Stimulated activated CD4-positive, alpha-beta T cell treated with anti-CD3 and anti-CD28 coated beads, Interleukin-4, amount 100 ng/mL, for 48 hours (primary cell): ENCODE measurements at places on chromosomes 16 and 17.

GRCh38 chr17:63421681-63422645 lies 24.1 kb downstream of the CYB561 start:
- no peak for DNase-seq

DNA sequence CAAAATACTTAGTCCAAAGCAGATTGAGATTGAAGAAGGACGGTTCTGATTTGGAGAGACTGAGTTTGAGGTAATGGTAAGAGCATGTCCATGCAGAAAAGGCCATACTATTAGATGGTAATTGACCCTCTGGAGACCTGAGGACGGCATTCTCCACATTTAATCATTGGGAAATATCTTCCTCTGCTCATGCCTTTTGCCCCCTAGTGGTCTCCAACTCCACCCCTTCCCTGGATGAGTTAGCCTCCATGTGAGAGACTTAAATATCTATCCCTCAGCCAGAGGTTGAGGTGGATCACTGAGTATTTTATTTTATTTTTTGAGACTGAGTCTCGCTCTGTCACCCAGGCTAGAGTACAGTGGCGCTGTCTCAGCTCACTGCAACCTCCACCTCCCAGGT lies 10.4 kb upstream of the OR3A1 start:
- DNase-seq: no peak

DNA sequence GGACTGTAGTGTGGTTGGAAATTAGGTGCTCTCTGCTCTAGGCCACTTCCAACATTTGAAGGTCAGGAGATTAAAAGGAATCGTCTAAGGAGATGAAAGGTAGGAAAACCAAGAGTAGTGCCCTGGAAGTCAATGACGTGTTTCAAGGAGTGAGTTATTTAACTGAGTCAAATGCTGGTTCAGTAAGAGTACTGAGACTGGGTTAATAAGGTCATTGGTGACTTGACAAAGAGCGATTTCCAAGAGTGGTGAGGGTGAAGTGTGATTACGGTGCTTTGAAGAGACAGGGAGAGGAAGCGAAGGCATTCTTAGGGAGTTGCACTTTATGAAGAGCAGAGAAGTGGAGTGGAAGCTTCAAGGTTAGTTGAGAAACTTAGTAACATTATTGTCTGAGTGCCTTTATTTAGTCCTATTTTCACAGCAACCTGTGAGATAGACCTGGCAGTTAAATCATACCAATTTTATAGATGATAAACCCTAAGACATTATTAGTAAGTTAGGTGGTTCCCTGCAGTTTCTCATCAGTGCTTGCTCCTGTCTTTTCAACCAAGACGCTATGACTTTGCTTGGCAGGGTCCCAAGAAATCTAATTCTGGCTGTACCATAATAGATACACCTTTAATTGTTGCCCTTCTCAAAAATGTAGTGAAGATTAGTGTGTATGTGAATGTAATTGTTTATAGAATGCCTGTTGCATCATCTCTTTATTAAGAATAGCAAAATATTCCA lies 5.9 kb downstream of the ZNF207 start:
- no peak for DNase-seq

DNA sequence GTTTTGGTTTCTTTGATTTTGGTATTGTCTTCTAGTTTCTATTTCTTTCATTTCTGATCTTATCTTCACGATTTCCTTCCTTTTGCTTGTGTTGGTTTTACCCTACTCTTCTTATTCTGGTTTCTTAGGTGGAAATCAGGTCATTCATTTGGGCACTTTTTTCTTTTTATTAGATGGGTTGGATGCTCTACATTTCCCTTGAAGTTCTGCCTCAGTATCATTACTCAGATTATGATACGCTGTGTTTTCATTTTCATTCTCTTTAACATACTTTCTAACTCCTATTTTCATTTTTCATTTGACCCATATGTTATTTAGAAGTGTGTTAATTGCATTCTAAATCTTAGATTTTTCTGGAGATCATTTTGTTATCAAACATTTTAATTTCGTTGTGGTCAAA lies 108.6 kb downstream of the IRF8 start:
- DNase-seq: no peak

DNA sequence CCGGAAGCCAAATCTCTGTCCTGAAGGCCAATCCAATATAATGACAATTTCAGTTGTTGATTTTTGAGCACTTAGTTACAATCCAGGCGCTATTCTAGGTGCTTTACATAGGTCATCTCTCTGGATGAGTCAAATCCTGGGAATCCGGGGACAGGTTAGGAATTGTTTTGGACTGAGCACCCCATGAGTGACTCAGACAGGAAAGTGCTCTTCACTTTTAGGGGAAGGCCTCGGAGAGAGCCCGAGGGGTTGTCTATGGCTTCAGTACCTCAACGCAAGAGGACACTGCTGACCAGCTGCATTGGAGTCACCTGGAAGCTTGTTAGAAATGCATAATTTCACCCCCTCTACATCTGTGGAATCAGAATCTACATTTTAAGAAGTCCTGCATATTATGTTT lies 108.8 kb downstream of the IRX5 start:
- no peak for DNase-seq

GRCh38 chr16:19393226-19394111 lies 24.2 kb upstream of the TMC5 start:
- no peak for DNase-seq

- no peak for DNase-seq
These were observed 154.8 kb upstream of the HSBP1 start for GRCh38 chr16:83652943-83653342.

- DNase-seq: no peak
These were observed 17.8 kb downstream of the ACTG1 start for GRCh38 chr17:81494626-81495377.

DNA sequence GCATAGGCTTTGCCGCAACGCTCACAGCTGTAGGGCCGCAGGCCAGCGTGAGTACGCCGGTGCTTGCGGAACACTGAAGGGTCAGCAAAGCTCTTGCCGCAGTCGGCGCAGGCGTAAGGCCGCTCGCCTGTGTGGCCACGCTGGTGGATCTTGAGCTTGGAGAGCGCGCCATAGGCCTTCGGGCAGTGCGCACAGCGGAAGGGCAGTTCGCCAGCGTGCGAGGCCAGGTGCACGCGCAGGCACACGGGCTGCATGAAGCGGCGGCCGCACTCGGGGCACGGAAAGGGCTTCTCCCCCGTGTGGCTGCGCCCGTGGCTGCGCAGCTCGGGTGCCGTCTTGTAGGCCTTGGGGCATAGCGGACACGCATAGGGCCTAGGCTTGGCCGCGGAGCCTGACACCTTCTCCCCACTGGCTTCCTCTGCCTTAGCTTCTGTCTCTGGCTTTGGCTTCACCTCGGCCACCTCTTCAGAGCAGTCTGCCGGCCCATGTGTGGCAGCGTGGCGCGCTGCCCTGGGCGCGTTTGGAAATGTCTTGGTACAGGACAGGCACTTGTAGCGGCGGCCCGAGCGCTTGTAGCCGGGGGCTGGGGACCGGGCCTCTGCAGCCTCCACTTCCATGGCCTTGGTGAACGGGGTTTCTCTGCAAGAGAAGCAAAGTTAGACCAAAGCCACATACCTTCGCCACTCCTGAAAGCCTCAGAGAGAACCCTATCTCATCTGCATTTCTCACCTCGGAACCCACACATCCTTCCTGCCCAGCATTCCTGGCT lies 10.0 kb downstream of the ZNF668 start:
- no peak for DNase-seq

DNA sequence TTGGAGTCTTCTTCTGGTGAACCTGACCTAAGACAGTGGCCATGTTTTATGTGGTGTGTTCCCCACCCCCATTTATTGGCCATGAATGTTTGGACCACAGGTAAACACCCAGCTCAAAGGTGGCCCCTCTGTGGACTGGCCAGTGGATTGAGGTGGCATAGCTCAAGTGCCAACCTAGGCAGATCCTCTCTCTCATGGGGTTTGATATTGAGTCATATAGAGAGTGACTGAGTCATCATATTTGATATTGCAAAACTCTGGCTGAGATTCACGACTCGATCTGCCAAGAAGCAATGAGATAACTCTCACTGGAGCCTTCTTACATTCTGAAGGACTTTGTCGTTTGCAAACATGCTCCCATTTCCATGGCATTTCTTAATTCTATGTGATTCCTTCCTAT lies 10.5 kb upstream of the TEKT3 start:
- no peak for DNase-seq

- DNase-seq: peak; percentile 72
These were observed 219.3 kb upstream of the GSE1 start for GRCh38 chr16:85393674-85394451.

- no peak for DNase-seq
These were observed 36.8 kb upstream of the MMD start for GRCh38 chr17:55458287-55458900.

GRCh38 chr17:56777859-56778258 lies 55.9 kb downstream of the C17orf67 start:
- no peak for DNase-seq

DNA sequence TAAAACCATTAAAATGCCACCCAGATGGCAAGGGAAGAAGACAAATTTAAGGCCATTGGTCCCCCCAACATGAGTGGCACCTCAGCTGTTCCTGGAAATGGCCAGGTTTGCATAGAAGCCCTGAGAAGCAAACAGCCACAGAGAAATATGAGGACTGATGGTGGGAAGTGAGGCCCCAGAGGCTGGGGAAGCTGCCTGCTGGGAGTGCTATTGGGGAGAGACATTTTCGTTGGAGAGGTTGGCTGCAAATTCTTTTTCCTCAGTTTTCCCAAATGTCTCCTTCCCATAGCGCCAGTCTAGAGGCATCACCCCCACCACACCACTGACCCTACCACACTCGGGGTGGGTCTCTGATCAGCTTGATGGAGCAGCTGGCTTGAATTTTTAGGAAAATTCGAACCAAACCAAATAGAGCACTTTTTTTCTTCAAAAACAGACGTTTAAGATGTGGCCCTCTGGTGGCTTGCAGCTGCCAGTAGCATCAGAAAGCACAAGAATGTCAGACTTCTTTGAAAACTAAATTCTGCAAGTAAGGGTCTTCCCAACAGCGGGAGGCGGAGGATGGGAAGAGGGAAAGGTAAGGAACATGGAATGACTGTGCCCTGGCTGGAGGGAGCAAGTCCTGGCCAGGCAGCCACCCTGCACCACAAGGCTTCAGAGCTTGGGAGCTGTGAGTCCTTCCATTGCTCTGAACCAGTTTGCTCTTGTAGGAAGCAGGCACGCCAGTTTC lies 13.2 kb upstream of the SLC12A3 start:
- DNase-seq: no peak

- no peak for DNase-seq
These were observed 106.4 kb downstream of the BANP start for GRCh38 chr16:88057656-88058055.

- no peak for DNase-seq
These were observed 27.3 kb downstream of the NGFR start for GRCh38 chr17:49522357-49522890.

GRCh38 chr17:81545160-81545949 lies 6.8 kb downstream of the FAAP100 start:
- no peak for DNase-seq

DNA sequence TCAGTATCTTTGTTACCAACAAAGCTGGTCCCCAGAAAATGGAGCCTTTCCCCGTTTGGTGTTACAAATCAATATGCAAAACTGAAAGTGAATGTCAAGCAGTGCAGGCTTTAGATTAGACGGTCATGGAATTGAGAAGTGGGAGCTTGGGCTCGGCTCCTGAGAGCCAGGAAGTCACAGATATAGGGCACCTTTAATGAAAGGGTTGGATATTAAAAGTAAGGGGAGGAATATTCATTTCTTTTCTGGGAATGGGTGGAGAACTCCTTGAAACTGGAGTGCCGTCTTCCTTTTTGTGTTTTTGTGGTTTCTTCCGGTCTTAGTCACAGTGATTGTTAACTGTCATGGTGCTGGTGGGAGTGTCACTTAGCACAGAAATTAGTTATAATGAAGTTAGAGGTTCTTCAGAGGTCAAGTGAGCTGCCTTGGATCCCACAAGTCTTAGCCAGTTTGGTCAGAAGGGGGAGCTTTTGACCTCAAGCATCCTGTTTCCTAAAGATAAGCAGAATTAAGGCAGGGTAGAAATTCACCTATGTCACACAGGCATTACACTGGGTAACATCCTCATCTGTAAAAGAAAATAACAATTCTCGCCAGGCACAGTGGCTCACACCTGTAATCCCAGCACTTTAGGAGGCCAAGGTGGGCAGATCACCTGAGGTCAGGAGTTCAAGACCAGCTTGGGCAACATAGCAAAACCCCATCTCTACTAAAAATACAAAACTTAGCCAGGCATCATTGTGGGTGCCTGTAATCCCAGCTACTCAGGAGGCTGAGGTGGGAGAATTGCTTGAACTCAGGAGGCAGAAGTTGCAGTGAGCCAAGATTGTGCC lies 9.6 kb upstream of the EIF1 start:
- no peak for DNase-seq

- DNase-seq: no peak
These were observed 77.4 kb downstream of the CDH13 start for GRCh38 chr16:82703871-82704768.
